ENCODE measurements at places on chromosomes 2 and 18.

DNA sequence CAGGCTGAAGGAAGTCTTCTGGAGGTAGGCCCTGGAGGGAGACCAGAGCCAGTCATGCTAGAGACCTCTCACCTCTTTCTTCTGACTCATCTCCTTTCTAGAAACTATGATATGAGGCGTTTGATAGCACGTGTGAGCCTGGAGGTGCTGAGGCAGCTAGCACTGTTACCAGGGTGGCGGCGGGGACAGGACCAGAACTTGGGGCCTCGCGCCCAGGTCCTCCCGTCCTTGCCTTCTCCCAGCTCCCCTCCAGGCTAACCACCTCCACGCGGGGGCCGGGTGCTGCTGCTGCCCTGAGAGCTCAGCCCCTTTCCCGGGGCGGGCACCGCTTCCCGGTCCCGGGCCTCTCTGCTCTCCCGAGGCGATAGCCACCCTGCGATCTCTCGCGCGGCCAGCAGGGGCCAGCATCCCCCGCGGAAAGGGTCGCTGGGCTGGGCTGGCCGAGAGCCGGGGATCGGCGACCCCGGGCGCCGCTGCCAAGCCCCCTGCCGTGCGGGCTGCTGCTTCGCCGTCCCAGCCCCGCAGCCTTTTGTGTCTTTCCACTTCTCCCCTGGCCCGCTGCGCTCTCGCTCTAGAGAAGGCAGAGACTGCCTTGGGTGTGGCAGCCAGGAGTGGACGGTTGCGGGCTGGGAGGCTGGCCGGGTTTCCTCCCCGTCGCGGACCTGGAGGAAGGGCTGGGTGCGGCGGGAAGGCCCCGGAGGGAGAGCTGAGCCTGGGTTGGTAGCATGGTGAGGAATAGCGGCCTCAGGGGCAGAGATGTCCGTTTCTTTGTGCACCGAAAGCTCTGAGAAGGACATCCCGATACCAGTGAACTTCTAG lies 49.1 kb downstream of the TMEM17 start:
- DNase-seq, result peak; percentile 33

DNA sequence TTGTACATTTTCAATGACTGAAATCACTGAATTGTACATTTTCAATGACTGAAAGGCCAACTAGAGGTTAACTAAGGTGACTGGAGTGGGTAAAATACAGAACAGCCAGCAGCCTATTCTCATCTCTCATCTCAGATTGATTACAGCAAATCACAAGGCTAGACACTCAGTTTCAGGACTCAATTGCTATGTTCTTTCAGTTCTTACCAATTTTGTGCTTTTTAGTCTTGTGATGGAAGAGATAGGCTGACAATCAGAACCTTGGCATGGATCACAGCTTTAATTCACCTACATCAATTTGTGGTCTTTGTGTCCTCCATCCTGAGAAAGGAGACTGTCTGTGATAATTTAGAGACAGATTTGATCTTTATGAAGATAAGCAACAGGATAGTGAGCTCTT lies 124.7 kb downstream of the GULP1 start:
- no peak for DNase-seq

DNA sequence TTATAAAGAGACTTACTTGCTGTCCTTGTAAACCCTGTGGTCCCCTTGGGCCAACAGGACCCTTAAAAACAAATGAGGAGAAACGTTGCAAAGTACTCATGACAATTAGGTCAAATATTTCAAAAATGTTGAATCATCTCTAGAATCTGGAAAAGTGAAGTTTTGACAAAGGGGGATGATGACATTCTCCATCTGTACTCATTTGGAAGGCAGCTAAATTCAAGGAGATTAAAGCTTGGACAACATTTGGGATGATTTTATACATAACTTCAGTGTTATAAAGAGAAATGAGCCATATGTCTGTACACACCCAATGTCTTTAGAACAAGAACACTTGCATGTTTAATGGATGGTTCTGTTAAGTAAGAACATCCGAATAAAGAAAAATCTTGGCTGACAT lies 92.9 kb downstream of the COL5A2 start:
- DNase-seq, result no peak

GRCh38 chr2:85790499-85791188 lies 36.9 kb downstream of the ATOH8 start:
- no peak for DNase-seq

GRCh38 chr2:48419884-48420511 lies 110.0 kb upstream of the STON1 start:
- no peak for DNase-seq

- DNase-seq, result no peak
Measured at GRCh38 chr2:98009887-98010760, 14.4 kb upstream of the TMEM131 start.

DNA sequence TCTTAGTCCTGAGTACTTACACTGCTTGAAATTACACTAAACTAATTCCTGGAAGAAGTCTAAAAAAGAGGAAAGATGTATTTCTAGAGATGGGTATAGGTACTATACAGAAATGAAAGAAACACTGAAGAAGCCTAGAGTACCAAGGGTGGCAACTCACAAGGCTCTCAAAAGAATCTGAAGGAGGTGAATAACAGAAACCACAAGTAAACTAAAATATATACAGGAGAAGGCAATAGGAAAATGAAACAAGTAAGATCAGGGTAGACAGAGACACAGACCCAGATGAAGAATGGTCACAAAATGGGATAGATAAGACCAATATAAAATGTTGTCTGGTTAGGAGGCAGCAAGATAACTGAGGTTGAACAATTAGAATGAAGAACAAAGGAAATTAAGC lies 59.9 kb downstream of the USP37 start:
- DNase-seq, result no peak

DNA sequence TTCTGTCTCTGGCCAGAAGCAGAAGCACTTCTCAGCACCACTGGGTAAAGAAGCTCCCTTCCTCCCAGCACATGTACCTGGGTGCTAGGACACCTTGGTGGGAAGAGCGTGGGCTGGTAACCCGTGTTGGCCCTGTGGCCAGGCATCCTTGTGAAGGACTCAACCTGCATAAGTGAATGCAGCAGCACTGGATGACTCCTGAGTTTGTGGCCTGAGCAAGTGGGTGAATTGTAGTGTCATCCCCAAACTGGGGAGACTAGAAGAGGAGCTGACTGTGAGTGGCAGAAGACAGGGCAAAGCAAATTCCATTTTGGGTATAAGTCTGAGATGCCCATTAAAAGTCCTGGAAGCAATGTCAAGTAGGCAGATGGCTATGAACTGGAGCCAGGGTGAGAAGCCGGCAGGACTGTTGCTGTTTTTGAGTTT lies 63.4 kb downstream of the STAT1 start:
- DNase-seq, result no peak

- DNase-seq, result no peak
Measured at GRCh38 chr2:41826921-41827320, 220.9 kb upstream of the PKDCC start.

DNA sequence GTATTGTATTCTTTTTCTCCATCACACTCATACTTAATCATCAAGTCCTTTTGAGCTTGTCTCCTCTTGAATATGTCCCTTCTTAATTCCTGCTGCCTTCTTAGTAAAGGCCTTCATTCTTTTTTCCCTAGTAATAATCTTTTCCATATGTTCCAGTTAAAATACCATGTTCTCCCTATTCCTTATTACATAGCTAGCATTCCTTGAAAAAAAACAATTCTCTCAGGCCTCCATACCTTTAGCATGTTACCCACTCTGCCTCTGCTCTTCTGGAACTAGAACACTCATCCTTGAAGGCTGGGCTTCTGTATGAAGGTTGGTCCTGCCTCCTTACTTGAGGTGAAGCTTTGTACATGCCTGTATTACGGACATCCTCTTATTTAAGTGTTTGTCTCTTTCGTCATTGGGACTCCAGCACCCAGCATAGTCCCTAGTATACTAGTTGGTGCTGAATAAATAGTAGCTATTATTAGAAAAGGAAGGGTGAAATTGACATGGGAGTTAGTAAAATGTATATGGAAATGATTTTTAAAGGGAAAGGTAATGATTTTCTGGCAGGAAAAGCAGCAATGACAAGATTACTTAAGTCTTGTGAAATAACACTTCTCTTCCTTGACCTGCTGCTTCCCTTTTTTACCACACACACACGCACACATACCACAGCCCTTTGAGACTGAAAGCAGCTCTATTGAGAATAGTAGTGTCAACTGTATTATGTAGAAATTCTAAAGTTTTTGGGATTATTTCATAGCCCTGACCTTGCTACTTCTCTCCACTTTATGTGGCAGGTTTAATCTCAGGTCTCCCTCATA lies 45.6 kb downstream of the REL start:
- no peak for DNase-seq

- DNase-seq, result no peak
Measured at GRCh38 chr2:197256021-197256420, 54.6 kb downstream of the ANKRD44 start.

GRCh38 chr2:149315461-149315860 lies 14.9 kb upstream of the LYPD6 start:
- DNase-seq, result no peak

DNA sequence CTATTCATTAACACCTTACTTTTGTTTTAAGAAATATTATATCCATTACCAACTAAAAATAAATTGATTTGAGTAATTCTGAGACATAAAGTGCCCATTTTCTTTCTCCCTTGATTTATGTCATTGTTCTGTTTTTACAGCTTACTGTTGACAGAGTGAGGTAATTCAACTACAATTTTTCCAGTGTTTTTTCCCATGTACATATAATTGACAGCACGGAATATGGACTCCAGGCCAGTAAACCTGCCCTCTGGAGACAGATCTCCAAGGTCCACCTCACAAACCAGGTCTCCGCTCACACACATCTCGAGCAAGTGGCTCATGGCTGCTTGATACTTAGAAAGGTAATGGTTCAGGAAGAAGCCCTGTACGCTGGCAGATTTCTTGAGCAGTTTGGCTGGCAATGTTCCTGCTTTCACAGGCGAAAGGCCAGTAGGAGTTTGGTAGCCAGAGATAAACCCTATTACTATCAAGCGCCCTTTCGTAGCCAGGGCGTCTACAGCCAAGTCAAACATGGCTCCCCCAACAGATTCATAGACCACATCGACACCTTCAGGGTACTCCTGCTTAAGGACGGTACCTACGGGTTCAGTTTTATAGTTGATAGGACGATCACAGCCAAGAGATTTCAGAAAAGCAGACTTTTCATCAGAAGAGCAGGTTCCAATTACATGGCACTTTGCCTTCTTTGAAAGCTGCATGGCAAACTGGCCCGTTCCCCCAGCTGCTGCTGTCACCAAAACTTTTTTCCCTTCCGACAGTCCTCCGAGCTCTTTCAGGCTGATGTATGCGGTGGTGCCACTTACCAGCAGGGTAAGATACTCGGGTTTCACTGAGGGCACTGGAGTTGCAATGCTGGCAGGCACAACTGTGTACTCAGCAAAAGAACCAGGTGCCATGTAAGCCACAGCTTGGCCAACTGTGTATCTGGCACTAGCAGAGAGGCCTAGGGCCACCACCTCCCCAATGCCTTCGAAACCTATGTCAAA lies 7.4 kb downstream of the PTGR3 start:
- DNase-seq, result no peak
